ENCODE measurements at places on chromosomes 7 and 10.

GRCh38 chr10:113474752-113475151 is 78.1 kb upstream of the HABP2 start:
- H3K4me3 ChIP-seq: no peak overlapping the region
- no peak for DNase-seq
- H3K27ac ChIP-seq: no peak overlapping the region
- no peaks in the 10 kb centered on the region for H3K4me1 ChIP-seq

DNA sequence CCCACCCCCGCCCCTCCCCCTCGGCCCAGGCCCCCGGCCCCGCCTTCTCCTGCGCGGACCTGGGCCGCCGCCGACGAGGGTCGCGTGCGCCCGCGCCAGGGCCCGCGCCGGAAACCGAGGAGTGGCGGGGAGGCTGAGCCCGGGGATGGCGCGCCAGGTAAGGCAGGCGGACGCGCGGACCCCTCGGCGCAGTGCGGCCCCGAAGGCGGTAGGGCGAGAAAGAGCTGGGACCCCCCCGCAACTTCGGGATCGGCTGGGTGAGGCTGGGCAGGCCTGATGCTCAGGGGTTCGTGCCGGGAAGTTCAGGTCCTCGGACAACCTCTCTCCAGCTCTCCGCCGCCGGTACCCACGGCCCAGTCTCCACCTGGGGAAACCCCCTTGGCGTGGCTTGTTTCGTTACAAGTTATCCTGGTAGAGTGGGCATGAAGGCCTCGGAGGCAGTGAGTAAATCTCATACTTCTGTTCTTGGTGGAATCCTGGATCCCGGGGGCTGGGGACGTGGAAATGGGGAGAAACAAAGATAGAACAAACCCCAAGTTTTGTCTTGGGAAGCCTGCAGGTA is 58.4 kb downstream of the ZNF467 start:
- DNase-seq: no peak
- H3K27me3 ChIP-seq: no peaks in the 10 kb centered on the region
- H3K36me3 ChIP-seq: peaks cover 9% of the 10 kb centered on the region
- H3K4me1 ChIP-seq: peaks cover 19% of the 10 kb centered on the region
- peak overlapping the region; percentile 5 for H3K27ac ChIP-seq
- H3K4me3 ChIP-seq: peak overlapping the region; percentile 78

- no peaks in the 10 kb centered on the region for H3K27me3 ChIP-seq
- H3K36me3 ChIP-seq: no peaks in the 10 kb centered on the region
- DNase-seq: no peak
- H3K4me3 ChIP-seq: no peak overlapping the region
- H3K4me1 ChIP-seq: no peaks in the 10 kb centered on the region
Observed at GRCh38 chr7:19747740-19748339, 25.6 kb downstream of the TMEM196 start.

DNA sequence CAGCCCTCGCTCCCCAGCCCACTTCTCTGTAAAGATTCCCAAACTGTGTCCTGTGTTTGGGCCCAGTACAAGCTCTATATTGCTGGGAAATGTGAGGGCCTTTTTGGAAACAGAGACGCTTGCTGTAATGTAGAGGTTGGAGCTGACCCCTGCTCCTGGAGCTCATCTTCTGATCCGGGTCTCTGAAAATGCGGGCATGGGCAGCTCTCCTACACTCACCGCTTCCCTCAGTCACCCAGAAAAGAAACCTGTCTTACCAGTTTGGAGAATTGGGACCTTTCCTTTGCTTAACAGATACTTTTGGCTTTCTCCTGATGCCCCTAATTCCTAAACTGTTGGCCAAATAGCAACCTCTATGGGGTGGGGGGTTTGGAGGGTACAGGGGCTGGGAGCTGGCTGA is 18.2 kb downstream of the BAG3 start:
- no peak for DNase-seq
- H3K4me3 ChIP-seq: no peak overlapping the region
- H3K27ac ChIP-seq: no peak overlapping the region
- H3K4me1 ChIP-seq: peaks cover 7% of the 10 kb centered on the region
- peaks cover 49% of the 10 kb centered on the region for H3K36me3 ChIP-seq

GRCh38 chr7:70743531-70744325 is 388.2 kb upstream of the GALNT17 start:
- no peak overlapping the region for H3K27ac ChIP-seq
- H3K4me3 ChIP-seq: no peak overlapping the region
- H3K27me3 ChIP-seq: no peaks in the 10 kb centered on the region
- H3K36me3 ChIP-seq: no peaks in the 10 kb centered on the region

GRCh38 chr7:95421000-95421846 is 13.6 kb downstream of the PON2 start:
- peaks cover 9% of the 10 kb centered on the region for H3K36me3 ChIP-seq
- DNase-seq: no peak
- no peak overlapping the region for H3K4me3 ChIP-seq

DNA sequence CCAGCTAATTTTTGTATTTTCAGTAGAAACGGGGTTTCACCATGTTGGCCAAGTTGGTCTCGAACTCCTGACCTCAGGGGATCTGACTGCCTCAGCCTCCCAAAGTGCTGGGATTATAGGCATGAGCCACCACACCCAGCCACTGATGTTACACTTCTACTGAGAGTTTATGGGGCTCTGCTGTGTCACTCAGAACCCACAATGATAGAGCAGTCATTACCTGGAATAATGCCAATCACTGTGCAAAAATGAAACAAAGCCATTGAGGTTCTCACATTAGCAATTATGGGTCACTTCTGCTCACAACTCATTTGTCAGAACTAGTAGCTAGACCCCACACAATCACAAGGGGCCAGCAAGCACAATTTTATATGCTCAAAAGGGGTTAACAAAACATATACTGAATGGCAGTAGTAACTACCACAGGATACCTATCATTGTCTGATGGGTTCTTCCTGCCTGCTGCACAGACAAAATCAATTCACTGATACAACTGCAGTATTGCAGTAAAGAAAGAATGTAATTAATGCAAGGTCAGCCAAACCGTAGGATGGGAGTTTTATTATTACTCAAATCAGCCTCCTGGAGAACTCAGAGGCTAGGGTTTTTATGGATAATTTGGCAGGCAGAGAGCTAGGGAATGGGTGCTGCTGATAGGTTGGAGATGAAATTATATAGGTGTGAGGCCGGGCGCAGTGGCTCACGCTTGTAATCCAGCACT is 72.1 kb upstream of the TRIM24 start:
- H3K27ac ChIP-seq: no peak overlapping the region
- DNase-seq: no peak
- H3K4me1 ChIP-seq: no peaks in the 10 kb centered on the region
- no peak overlapping the region for H3K4me3 ChIP-seq

GRCh38 chr10:58266826-58267712 is 625 bp downstream of the IPMK start:
- peaks cover 25% of the 10 kb centered on the region for H3K4me1 ChIP-seq
- H3K4me3 ChIP-seq: peak overlapping the region; percentile 90
- peak; percentile 35 for DNase-seq
- H3K27me3 ChIP-seq: no peaks in the 10 kb centered on the region

GRCh38 chr7:65453341-65454030 is 79.8 kb downstream of the ZNF92 start:
- H3K4me3 ChIP-seq: no peak overlapping the region
- no peak for DNase-seq
- H3K4me1 ChIP-seq: no peaks in the 10 kb centered on the region
- no peaks in the 10 kb centered on the region for H3K36me3 ChIP-seq
- H3K27ac ChIP-seq: no peak overlapping the region
- peaks cover 7% of the 10 kb centered on the region for H3K27me3 ChIP-seq

- no peaks in the 10 kb centered on the region for H3K4me1 ChIP-seq
- H3K36me3 ChIP-seq: no peaks in the 10 kb centered on the region
- no peak for DNase-seq
- H3K27ac ChIP-seq: no peak overlapping the region
- no peak overlapping the region for H3K4me3 ChIP-seq
Observed at GRCh38 chr7:81462672-81463071, 307.2 kb downstream of the HGF start.

- H3K4me1 ChIP-seq: peaks cover 4% of the 10 kb centered on the region
- H3K36me3 ChIP-seq: no peaks in the 10 kb centered on the region
- DNase-seq: no peak
- H3K4me3 ChIP-seq: no peak overlapping the region
- no peak overlapping the region for H3K27ac ChIP-seq
Observed at GRCh38 chr7:137846549-137846826, 286 bp downstream of the DGKI start.

DNA sequence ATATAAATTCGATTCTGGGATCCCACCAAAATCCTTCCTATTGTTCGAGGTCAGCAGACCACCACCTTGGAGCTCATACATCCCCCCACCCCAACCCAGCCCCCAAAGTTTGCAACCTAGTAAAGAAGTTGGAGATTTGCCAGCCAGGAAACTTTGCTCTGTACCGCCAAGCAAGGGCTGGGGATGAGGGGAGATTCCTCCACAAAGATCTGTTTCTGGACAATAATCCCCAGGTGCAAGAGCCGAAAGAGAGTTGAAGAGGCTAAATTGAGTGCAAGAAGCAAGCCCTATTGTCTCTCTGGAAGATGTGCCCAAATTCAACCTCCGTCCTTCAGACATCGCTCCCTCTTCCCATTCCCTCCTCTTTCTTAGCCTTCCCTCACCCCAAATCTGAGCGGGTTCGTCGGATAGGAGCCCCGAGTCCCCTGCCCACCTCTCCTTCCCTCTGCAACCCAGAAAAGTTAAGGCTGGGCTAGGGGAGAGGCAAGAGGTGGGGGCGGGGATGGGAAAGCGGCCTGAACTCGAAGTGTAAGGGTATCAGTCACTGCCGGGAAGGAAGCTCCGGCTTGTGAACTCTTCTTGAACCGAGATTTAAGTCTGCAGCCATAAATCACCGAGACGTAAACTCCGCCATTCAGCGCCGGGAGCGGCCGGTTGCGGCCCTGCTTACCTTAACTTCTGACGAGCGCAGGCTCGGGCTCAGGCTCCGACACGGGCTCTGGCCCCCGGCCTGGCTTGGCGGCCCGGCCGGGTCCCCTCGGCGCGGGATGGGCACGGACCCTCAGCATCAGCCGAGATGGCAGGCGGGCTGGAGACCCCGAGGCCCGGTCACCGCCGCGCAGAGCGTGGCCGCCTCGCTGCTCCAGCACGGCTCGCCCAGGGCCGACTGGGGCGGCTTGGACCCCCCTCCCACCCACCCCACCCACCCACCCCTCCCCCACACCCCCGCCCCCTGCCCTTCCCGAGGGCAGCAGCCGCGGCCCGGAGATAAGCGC is 10.8 kb upstream of the HOXA2 start:
- no peaks in the 10 kb centered on the region for H3K36me3 ChIP-seq
- H3K4me1 ChIP-seq: no peaks in the 10 kb centered on the region
- H3K27me3 ChIP-seq: no peaks in the 10 kb centered on the region

DNA sequence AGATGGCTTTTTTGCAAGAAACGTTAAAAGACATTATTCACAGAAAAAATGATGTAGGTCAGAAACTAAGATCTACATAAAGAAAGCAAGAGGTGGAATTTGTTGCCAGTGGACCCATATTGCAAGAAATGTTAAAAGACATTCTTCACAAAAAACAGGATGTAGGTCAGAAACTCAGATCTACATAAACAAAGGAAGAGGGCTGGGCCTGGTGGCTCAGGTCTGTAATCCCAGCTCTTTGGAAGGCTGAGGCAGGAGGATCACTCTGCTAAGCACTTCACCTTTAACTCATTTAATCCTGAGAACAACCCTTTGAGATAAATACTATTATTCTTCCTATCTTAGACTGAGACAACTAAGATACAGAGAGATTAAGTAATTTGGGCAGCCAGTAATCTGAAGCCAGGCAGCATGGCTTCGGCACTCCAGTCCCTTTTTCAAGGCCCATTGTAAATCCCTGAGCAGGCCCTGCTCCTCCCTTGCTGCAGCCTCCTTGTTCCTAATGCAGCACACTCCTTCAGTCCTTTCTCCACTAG is 11.6 kb downstream of the ZFAND4 start:
- no peak for DNase-seq
- H3K36me3 ChIP-seq: peaks cover 50% of the 10 kb centered on the region
- no peak overlapping the region for H3K27ac ChIP-seq
- H3K4me1 ChIP-seq: peaks cover 24% of the 10 kb centered on the region

- peak overlapping the region; percentile 87 for H3K4me3 ChIP-seq
- DNase-seq: peak; percentile 32
- H3K27ac ChIP-seq: peak overlapping the region; percentile 80
- peaks cover 41% of the 10 kb centered on the region for H3K36me3 ChIP-seq
Observed at GRCh38 chr7:6637544-6638229, 569 bp downstream of the ZNF316 start.

DNA sequence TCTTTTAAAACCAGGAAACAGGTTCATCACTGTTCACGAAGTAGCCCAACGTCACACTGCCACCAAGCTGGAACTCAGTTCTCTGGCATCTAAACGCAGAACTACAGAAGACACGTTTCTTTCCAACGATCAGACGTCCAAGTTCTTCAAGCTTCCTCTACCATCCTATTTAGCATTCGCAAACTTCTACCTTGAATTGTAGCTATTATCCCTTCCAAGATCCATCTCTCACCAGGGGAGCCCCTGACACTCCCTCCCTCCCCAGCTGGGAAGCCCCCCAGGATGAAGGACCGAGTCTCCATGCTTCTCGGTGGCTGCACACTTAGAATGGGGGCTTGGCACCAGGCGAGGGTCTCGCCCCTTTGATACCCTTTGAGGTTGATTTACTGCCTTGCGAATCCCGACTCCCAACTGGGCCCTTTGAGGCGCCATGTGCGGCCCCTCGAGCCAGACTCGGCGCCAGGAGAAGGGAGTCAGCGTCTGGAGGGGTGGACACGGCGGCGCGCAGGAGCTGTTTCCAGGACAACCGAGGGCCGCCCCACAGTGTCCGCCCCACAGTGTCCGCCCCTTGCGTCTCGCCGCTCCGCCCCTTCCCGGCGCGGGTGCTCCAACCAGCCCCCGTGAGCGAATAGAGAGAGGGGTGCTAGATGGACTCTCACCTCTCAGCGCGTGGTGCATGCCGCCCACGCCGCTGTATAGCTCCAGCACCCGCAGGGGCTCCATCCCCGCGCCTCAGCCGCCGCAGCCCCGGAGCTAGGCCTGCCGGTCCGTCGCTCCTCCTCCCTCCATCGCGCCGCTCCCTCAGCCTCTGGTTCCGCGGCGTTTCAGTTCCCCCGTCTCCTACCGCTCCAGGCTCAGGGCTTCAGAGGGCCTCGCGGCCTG is at the start of gene TRDMT1:
Gene TRDMT1, minus strand, starts transcription at position 761 of the 882 bp plus-strand sequence. Its CDS starts 38 bp downstream, at position 723.
- peak; percentile 77 for DNase-seq
- peaks cover 49% of the 10 kb centered on the region for H3K4me1 ChIP-seq
- peak within 1 kb of the TSS; percentile 77 for H3K27ac ChIP-seq
- H3K27me3 ChIP-seq: peaks cover 7% of the 10 kb centered on the region

DNA sequence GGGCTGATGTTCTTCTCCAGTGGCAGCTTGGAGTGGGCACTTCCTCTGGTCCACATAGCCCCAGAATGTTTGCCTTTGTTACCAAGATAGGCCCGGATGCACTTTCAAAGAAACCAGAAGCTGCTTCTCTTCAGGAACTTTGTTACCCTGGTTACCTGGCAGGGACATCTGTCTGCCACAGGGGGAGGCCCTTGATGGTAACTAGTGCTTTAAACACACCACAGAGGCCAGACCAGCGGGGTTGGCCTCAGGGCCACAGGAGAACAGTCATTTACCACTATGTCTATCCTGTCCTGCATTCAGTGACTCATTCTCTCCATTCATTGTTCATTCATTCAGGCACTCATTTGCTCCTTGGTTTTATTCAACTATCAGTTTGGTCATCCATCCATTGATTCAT is 11.9 kb upstream of the PLEKHA1 start:
- peaks cover 23% of the 10 kb centered on the region for H3K27me3 ChIP-seq
- DNase-seq: no peak
- no peaks in the 10 kb centered on the region for H3K36me3 ChIP-seq
- no peak overlapping the region for H3K27ac ChIP-seq
- no peaks in the 10 kb centered on the region for H3K4me1 ChIP-seq
